ENCODE measurements at places on chromosomes 6 and 20. TPM values are rescaled to one million over a fixed set of nuclear protein-coding genes. Genes with fewer than 3 reads are reported as not detected.

- no peak for DNase-seq
These were observed 15.8 kb downstream of the MAN1A1 start for GRCh38 chr6:119333707-119334295.

DNA sequence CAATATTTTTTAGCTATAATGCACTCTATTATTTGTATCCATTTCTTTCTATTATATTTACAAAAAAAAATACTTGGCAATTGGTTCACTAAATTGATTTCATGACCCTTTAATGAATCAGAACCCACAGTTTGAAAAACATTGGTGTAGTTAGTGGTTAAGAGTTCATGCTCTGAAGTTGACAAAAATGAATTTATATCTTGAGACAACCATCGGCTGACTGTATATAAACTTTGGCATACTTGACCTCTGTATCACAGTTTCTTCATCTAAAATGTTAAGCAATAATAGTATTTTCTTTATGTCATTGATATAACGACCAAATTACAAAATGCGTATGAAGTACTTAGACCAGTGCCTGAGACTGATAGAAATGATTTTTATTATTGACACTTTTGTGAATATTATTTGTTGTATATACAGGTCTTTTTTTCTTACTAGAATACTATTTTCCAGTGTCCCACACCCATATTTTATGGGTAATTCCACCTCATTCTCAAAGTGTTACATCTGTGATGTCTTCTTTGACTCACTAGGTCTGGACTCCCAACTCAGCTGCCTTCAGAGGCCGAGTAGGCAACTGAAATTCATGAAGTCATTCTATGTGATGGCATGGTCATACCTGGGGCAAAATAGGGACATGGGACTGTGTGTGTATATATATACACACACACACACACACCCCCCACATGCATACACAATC is 459.2 kb downstream of the RFPL4B start:
- DNase-seq: no peak

DNA sequence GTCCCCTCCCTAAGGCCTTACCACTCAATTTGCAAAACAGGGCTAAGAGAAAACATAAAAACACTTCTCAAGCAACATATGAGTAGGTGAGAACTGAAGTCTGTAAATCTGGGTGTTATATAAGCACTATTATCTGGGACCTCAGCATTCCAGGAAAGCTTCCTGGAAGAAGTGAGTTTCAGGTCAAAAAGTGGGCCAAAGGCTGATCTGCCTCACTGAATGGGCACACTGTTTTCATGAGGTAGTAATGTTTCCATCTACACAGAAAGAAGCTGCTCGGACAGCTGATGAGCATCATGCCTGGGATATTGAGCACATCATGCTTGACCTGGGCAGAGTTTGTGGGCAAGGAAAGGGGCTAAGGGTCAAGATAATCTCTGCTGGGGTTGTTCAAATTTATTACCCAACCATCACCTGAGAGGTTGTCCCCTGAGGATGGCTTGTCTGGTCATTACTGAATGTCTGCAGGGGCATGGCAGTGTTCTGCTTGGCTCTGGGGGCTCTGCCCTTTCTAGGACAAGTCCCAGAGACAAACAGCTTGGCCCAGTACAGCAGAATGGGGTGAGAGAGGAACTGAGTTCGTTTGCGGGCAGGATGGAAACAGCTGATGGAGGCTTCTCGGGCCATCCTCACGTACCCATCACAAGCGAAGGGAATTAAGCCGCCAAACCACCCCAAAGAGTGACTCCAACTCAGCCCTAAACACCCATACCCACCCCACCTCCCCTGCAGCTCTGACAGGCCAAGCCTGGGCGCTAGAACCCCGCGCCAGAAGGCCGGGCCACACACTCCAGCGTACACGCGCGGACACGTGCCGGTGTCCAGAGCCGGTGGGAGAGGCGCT is 1.2 kb upstream of the SYNJ2 start:
- no peak for DNase-seq

DNA sequence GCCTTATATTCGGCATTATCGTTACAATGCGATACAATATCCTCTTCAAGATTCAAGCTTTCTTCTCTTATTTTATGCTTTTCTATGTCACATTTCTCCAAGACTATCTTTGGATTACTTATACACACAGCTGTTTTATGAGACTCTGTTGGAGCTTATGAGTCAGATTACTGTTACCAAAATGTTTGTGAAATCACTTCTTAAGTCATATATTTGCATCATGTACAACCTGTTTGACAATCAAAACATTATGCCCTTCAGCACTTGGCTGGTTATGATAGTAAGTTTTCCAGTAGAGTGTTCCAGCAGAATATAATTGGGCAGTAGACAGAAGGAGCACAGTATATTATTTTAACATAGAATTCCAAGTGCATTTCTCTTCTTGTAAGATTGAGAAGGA is 35.2 kb downstream of the BMP6 start:
- DNase-seq: no peak

DNA sequence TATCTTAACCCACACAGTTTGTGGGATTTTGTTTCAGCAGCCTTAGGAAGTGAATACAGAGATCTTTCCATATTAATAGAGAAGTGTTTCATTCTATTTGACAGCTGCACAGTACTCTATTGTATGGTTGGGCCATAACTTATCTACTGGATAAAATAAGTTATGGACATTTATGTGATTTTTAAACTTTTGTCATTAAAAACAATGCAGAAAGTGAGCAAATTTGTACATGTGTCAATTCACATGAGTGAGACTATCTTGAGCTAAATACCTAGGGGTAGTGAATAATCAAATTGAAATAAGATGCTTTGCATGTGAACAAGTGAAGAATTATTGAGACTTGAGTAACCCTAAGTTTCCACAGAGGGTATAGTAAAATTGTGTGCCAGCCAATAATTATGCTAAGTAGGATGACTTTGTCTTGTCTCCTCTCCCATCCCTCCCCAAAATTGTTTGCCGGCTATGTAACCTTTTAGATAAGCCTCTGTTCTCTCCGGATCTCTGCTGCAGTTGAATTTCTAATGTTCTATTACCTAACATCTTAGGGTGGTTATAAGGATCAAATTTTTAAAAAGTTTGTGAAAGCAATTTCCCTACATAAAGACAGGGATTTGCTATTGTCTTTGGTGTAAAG is 33.3 kb upstream of the TPBG start:
- DNase-seq: no peak

GRCh38 chr6:112503091-112503596 is 156.0 kb downstream of the RFPL4B start:
- no peak for DNase-seq

- DNase-seq: no peak
These were observed 92.3 kb downstream of the EDN3 start for GRCh38 chr20:59392736-59393135.

DNA sequence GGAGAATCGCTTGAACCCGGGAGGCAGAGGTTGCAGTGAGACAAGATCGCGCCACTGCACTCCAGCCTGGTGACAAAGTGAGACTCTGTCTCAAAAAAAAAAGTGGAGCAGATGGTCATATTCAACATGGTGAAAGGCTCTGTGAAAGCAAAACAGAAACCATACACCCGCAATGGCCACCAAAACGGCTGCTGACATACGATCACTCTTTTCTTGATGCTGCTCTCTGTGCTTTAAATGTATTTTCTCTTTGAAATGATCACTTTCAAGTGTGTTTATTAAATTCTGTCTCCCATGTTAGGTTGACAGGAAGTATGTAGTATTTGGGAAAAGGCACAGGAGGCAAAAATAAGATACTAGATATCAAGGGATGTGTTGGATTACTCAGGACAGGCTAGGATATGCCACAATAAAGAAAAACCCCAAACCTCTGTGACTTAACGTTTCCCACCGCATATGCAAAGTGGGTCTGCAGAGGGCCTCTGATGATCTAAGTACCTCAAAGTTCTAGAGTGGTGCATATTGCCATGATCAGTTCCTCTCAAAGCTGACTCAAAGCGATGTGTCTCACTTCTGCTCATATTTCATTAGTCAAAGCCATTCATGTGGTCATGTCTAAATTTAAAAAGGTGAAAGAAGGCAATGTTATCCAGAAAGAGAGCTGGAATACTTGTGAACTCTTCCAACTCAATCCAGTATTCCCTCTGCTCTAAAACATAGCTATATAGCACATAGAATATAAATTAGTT is 155.1 kb upstream of the SOX4 start:
- no peak for DNase-seq

DNA sequence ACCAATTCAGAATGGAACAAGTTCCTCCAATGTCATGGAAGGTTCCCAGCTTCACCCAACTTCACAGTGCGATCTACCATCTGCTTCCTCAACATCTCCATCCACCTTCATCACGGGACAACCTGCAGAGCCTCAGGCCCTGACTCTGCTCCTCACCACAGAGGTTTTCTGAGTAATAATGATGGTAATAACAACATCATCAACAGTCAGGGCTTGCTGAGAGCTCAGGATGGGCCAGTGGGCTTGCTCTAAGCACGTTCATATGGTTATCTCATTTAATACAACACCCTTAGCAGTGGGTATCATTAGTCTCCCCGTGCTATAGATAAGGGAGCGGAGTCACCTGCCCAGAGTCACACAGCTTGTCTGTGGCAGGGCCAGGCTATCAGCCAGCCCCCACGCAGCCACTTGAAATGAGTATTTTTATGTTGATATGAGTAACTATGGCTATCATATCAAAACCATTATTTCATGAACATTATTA is 38.6 kb downstream of the PREX1 start:
- no peak for DNase-seq

DNA sequence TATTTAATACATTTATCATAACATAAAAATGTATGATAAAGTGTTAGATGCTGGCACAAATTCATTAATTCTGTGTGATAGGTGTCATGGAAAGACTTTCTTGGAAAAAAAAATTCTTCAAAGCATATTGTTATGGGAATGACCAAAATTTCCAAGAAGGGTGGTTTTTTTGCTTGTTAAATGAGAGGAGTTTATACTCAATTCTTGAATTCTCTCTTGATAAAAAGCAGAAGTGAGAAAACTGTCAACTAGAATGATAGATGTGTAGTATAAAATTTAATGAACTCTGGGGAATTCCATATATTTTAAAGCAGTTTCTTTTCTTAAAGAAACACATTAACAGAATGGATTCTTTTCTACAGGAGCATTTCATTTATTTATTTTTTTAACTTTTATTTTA is 62.0 kb upstream of the SNAP91 start:
- no peak for DNase-seq

- DNase-seq: no peak
These were observed 123.0 kb downstream of the SLC16A10 start for GRCh38 chr6:111210194-111210728.

- no peak for DNase-seq
These were observed 37.1 kb downstream of the PPP1R16B start for GRCh38 chr20:38842558-38842981.

DNA sequence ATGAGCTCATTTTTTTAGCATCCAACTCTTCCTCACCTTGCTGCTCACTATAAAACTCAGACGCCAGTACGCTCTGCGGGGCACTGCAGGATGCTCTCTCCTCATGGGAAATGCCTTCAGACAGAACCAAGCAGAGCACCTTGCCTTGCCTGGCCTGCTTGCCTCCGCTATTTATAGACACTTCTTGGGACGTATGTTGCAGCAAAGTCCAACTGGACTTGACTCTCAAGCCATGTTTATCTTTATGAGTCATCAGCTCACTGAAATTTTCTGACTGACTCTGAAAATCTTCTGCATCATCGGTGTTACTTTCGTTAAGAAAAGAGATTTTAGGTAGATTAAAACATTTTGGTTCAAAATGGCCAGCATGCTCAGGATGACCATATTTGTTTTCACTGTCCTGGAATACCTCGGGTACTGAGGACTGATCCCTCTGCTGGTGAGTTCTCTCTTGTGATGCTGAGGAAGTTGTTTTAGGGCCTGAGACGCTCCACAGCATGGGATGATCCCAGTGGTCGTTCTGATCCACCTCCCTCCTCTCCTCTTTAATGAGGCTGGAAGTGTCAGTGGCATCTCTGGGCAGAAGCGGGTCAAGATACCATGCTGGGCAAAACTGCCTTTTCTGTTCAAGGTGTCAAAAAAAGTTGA is 204.5 kb downstream of the KIF16B start:
- DNase-seq: no peak

- DNase-seq: no peak
These were observed 184.9 kb downstream of the GPX5 start for GRCh38 chr6:28710466-28711191.

Gene DUSP15
- 2.5 TPM for total RNA-seq

Gene HCRTR2
- not detected for total RNA-seq

Gene SLC26A8
- total RNA-seq: not detected

Gene CRISP2
- not detected for total RNA-seq

Measured in Right ventricle myocardium superior (tissue), 1 donor.